ENCODE measurements at places on chromosomes 3 and 15.
A peak's percentile ranks its signal among the peaks of the same experiment; 100 is the strongest.

GRCh38 chr3:117130222-117130621 lies 420.6 kb downstream of the TUSC7 start:
- no peak for DNase-seq

GRCh38 chr3:23308986-23309625 lies 106.0 kb downstream of the UBE2E2 start:
- no peak for DNase-seq

- no peak for DNase-seq
Measured at GRCh38 chr3:140421884-140422283, 256.0 kb upstream of the TRIM42 start.

DNA sequence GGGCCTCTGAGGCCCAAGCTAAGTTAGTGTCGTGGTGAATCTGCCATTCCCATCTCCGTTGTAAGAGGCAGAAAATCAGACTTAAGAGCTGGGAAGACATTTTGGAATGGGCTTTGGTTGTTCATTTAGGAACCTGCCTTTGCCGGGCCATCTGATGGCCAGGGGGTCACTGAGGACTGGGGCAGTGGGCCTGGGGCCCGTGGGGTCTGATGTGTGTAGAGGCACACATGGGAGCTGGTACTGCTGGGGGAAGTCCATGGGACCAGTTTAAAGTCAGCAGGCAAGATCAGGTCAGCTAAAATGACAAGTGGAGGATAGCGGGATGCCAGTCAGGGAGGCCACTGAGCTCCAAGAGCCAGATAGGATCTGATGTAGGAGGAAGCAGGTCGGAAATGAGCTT lies 38.3 kb upstream of the RGMA start:
- DNase-seq: no peak

DNA sequence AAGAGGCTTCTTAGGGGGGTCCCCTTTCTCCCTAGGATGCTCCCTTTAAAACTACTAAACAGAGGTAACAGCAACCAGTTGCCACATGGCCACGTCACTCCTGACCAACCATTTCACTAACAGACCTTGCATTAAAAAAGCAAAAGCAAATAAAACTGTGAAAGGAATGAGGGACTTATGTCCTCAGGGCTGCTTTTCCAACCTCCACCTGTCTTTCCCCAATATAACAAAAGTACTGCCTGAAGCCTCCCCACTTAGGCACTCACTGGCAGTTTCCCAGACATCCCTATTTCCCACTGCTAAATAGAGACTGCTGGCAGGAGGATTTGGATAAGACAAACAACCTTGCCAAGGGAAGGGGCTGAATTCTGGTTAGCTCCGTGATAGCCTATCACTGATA lies 130.3 kb downstream of the ATP8B4 start:
- no peak for DNase-seq

GRCh38 chr3:5006755-5007202 lies 27.5 kb downstream of the BHLHE40 start:
- DNase-seq: peak; percentile 78

DNA sequence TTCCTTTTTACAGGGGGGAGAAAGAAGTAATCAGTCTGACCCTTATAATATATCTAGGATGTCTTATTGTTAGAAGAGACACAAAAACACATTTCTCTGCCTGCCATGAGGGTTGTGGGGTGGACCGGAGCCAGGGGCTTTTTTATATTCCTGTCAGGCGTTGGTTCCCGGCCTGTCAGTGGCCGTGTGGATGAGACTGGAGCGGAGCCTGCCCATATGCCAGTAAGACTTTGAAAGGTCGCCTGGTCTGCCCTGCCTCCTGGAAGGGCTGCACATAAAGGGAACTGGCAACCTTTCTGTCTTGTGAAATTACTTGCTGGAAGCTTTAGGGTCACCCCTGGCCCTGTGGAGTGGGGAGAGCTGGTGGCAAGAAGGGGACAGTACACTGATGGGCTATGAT lies 34.7 kb downstream of the MAP3K13 start:
- DNase-seq: no peak

DNA sequence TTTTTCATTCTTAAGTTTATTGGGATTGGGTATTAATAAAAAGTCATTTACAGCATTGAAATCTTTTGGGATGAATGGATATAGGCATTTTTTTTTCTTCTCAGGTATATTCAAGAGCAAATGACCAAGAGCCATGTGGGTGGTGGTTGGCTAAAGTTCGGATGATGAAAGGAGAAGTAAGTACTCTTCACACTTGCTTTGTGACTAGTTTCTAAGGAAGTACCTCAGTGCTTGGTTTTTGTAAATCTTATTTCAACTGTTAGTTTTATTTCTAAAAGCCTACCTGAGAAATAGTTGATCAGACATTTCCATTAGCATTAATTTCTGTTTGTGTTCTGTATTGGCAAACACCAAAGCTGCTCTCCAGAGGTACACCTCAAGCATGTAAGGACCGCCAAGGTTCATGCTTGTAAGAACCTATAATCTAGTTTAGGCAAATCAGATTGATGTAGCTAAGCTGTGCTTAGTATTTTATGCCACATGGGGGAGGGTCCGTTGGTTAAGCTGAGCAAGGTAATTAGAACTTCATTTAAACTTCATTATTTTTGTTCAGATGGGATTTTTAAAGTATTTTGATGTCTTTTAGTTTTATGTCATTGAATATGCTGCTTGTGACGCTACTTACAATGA lies 35.4 kb downstream of the FXR1 start:
- DNase-seq: no peak

- no peak for DNase-seq
Measured at GRCh38 chr15:68641376-68641775, 62.6 kb downstream of the CORO2B start.

DNA sequence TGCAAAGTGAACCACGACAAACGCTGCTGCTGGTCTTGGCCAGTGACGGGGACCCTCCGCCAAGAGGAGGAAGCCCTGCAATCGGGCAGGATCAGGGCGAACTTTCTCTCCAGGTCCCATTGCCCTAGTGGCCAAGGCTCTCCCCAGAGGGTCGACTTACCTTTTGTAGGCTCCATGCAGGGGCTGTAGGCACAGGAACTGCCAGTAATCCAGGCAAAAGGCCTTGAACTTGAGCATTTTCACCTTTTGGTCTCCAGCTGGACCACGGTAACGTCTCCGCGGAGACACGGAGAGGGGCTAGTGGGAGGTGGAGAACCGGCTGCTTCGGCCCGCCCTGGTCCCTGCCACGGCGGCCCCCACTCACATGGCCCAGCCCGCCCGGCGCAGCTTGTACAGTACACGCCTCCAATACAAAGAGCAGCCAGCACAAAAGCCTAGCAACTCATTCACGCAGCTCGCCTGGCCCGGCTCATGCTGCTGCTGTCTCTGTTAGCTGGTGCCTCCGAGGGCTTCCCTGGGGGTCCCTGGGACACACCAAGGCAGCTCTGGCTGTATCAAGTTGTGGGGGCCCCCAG lies 31.0 kb downstream of the IQSEC1 start:
- DNase-seq: no peak

DNA sequence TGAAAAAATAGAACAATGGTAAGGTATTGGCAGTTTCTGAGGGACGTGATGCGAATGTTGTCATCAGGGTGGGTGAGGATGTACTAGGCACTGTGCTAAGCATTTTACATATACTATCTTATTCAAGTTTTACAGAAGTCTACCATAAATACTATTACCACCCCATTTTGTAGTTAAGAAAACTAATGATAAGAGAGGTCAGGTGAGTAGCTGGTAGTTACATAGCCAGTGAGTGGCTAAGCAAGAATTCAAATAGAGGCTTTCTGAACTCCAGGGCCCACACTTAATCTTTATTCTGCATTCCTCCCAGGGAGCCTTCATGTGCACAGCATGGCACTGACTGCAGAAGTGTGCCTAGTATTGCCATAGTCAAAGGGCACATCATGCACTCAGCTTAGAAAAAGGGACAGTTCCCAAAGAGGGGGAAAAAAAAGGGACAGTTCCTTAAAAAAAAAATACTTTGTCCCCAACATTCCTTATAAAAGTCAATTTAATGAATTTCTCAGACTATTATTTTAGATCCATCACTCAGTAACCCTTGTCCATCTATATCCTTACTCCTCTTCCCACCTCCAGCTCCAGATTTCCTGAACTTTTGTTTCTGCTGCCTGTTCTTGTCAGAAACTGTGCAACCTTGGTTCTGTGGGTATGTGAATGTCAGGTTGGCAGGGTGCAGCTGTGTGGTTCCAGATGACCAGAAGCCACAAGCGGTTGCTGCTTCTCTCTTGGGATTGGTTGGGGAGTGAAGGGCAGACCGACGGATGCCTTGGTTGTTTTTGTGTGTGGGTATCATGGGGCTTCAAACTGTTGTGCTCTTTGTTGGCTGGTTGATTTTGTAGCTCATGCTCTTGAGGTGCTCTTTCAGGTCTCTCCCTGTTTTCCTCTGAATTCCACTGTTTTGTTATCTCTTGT lies 8.3 kb downstream of the MAPKBP1 start:
- no peak for DNase-seq

DNA sequence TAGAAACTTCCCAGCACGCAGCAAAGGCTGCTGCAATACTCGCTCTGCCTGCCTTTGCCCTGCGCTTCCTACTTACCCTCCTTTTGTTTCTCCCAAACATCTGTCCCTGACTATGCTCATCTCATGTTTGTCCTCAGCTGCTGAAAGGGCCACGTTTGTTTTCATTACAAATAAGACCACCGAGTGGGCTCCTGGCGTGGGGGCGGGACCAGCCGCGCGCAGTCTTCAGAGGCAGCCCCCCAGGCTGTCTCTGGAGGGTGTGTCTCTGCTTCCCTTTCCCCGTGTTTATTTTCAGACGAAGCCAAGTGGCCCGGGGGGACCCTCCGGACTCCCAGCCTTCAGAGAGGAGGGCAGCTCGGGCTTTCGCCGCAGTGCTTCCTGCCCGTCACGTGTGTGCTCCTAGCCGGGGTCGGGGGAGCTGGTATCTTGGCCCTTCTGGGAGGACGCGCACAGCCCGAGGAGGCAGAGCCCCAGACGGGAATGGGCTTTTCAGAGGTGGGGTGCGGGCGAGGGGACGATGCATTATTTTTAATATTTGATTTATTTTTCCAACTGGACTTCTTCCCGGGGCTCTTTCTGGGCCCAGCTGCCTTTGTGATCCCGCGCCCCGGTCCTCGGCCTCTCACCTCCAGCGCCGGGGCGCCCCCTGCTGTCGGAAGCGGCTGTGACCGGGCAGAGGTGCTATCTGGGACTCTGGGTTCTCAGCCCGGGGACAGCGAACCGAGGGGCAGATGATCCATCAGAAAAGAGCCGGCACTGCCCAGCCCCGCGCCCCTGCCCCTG lies 70.0 kb upstream of the CGNL1 start:
- peak; percentile 86 for DNase-seq

DNA sequence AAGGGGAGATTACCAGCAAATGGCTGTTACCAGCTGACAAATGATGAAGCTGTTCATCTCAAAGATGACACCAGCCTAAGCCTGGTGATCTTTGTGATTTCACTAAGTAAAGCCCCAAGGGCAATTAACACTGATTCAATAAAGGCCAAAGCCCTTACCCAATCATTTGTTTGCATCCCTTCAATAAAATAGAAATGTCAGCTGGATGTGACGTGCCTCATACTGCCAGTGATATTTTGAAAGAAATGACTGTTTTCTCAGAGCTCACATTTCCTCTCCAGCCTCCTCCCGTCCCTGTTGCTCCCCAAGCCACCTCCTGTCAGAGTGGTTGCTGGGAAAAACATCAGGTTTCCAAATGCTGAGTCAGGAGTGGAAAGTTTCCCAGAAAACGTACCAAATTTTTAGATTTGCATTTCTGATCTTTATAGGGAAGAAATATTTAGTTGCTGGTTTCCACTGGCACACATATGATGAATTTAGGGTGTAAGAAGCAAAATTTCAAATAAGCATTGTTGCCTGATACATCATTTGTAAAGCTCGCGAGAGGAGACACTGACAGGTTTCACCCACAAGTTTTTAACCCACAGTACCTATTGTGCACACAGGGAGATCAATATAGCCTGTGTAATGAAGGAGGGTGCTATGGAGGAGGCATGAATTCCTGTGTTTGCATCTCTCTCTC lies 21.0 kb downstream of the C2CD4A start:
- no peak for DNase-seq

DNA sequence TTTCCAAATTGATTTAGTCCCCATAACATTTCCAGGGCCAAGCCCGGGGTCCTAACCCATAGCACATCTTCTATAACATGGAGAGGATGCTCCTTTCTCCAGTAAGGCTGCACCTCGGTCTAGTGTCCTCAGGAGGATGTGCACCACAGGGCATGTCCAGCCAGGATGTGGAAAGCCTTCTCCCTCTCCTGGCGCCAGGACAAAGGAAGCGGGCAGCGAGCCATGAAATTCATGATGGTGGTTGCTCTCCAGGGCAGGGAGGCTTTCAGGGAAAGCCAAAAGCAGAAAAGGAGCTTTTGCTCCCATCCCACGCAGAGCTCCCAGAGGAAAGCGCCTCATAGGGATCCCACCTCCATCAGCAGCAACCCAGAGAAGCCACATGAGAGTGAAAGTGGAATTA lies 220.0 kb downstream of the ADAMTSL3 start:
- no peak for DNase-seq

DNA sequence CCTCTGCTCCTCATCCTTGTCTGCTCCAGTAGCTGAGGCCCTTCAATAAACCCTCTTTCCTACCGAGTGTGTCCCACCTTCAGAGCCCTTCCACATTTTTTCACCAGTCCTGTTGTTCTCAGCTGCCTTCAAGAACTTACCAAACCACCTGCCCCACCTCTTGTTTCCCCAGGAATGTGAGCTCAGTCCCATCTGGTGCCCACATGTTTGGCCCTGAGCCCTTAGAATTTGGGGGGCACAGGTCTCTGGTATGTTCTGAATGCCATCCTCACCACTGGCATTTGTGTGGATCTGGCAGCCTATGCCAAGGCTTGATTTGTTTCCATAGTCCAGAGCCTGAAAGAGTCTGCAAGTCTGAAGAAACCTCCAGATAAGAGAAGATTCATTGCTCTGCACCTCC lies 315.2 kb upstream of the PPP2R3A start:
- DNase-seq: no peak

- no peak for DNase-seq
Measured at GRCh38 chr3:138912237-138912636, 34.7 kb downstream of the FOXL2 start.

DNA sequence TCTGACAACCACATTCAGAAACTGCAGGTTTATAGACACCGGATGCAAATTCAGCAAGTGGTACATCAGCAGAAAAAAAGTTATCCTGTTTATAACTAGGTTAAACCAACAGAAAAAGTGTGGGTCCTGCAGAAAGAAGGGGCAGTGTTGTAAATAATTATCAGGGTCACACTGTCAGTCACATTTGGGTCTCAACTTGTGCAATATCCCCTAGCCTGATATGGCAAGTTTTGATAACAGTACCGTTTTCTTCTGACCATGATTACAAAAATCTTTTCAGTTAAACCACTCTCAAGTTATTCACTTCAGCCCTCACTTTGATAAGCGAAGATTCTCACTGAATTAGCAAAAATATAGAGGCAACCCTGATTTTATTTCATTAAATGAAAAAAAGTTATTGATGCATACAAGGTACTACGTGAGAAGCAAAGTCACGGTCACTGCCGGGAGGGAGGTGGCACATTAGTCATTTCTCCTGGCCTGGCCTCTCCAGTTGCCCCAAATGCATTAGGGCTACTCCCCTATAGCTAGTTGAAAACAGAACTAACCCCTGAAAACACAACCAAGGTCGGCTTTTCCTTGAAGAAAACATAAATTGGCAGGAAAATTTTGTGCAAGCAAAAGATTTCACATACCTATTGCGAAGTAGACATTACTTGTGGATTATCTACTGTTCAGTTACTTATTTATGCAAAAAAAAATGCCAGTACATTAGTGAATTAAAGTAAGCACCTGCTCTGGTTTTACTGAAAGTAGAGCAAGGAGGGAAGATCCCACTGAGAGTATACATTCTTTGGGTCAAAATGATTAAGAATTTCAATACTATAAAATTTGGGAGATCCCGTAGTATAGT lies 28.6 kb downstream of the IL5RA start:
- no peak for DNase-seq

GRCh38 chr3:195812366-195812765 lies 637 bp upstream of the MUC4 start:
- no peak for DNase-seq

- no peak for DNase-seq
Measured at GRCh38 chr3:65596029-65596300, 442.8 kb downstream of the MAGI1 start.
